Body of pancreas (tissue), 4 donors: ENCODE measurements at places on chromosomes 3 and 15. TPM values are rescaled to one million over a fixed set of nuclear protein-coding genes. Genes with fewer than 3 reads are reported as not detected.
A peak's percentile ranks its signal among the peaks of the same experiment; 100 is the strongest.

DNA sequence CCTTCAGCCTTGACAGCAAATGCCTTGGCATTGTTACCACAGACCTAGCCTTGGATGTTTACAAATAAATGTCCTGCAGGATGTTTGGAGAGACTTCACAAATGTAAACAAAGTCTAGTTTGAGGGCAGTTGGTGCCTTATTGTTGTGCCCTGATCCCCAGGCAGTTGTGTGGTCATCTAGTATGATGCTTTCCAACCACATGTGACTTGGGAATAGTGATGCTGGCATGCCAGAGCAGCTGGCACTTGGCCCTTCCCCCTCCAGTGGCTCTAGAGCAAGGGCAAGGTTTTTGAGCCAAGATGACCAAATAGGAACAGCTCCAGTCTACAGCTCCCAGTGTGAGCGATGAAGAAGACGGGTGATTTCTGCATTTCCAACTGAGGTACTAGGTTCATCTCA, 258.2 kb downstream of the ADAMTS17 start:
- H3K4me3 ChIP-seq = no peak overlapping the region
- peaks cover 58% of the 10 kb centered on the region for H3K4me1 ChIP-seq
- peak; percentile 78 for DNase-seq
- H3K27me3 ChIP-seq = no peaks in the 10 kb centered on the region
- H3K36me3 ChIP-seq = no peaks in the 10 kb centered on the region
- H3K27ac ChIP-seq = peak overlapping the region; percentile 75

DNA sequence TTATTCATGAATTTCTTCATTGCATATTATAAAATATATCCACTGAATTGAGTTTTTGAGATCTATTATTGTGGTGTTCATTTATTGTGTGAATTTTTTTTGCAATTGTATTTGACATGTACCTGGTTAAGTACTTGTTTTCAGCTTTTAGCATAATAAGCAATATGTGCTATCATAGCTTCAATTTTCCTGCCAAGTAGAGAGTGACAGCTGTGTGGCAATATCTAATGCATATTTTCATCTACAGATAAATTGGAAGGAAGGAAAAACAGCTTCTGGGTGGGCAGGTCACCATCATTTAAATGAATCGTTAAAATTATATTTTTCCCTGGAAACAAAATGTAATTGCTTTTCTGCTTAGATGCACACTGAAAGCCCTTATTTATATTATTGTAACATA, 296.9 kb downstream of the EPHA6 start:
- H3K27ac ChIP-seq = no peak overlapping the region
- H3K36me3 ChIP-seq = no peaks in the 10 kb centered on the region
- no peak overlapping the region for H3K4me3 ChIP-seq

- no peaks in the 10 kb centered on the region for H3K36me3 ChIP-seq
- H3K27ac ChIP-seq = no peak overlapping the region
- H3K4me3 ChIP-seq = no peak overlapping the region
- H3K4me1 ChIP-seq = peaks cover 11% of the 10 kb centered on the region
- DNase-seq = peak; percentile 10
These were observed 53.6 kb downstream of the LMCD1 start for GRCh38 chr3:8555113-8555661.

- no peaks in the 10 kb centered on the region for H3K27me3 ChIP-seq
- H3K4me3 ChIP-seq = no peak overlapping the region
- H3K4me1 ChIP-seq = peaks cover 7% of the 10 kb centered on the region
These were observed 32.3 kb upstream of the CTSH start for GRCh38 chr15:78977091-78977571.

DNA sequence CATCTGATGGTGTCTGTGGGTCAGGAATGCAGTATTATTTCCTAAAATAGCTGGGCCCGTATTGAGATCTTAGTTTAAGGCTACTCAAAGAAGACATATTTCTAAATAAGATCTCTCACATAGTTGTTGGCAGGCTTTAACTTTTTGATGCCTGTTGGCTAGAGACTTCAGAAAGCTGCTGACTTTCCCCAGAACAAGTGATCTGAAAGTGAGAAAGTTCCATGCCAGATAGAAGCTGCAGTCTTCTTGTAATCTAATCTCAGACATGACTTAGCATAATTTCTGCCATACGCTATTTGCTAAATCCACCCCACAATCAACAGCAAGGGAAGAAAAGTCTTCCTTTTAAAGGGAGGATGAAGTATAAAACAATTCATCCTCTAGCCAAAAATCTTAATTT, 867.1 kb downstream of the IGSF11 start:
- DNase-seq = no peak
- H3K4me3 ChIP-seq = no peak overlapping the region
- H3K27me3 ChIP-seq = no peaks in the 10 kb centered on the region
- no peaks in the 10 kb centered on the region for H3K36me3 ChIP-seq

DNA sequence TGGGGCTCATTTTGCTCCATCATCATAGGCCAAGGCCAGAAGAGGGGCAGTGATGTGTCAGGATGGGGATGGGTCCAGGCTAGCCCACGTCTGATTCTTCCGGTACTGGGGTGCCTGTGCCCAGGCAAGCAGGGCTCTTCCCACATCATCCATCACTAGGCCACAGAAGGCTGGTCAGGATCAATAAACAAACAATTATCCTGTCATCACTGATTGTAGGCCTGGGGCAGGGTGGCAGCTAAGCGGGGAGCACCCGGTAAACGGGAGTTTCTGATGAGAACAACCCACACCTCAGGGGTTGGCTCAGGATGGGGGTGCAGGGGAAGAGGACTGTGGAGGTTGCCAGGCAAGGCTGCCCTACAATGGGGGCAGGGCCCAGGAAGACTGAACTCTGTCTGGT, 18.1 kb upstream of the CACNA2D2 start:
- H3K36me3 ChIP-seq = no peaks in the 10 kb centered on the region
- H3K4me1 ChIP-seq = peaks cover 2% of the 10 kb centered on the region
- no peak for DNase-seq

DNA sequence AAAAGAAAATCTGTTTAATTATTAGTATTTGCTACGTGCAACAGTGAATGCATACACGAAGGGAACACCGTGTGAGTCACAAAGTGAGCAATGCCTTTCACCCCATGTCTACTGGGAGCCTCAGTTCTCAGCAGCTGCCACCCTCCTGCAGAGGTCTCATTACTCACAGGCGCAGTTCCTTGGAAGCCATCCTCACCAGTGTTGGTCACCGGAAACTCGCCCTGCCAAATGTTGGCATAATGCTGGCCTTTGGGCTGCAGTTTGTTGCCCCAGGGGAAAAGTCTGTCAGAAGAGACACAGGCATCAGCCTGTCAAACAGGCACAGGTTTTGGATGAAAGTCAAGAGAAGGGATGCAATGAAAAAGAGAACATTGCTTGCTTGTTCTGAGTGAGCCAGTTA, 50.1 kb downstream of the SUMF1 start:
- H3K4me3 ChIP-seq = no peak overlapping the region
- no peaks in the 10 kb centered on the region for H3K27me3 ChIP-seq
- no peaks in the 10 kb centered on the region for H3K4me1 ChIP-seq
- H3K27ac ChIP-seq = no peak overlapping the region

GRCh38 chr15:50365971-50366370, 11.0 kb upstream of the GABPB1 start:
- H3K27ac ChIP-seq = no peak overlapping the region
- DNase-seq = no peak
- H3K4me3 ChIP-seq = no peak overlapping the region
- H3K36me3 ChIP-seq = peaks cover 3% of the 10 kb centered on the region
- no peaks in the 10 kb centered on the region for H3K4me1 ChIP-seq

GRCh38 chr3:57127891-57128518, 37.1 kb downstream of the IL17RD start:
- no peak overlapping the region for H3K4me3 ChIP-seq
- no peak for DNase-seq
- H3K36me3 ChIP-seq = no peaks in the 10 kb centered on the region
- H3K4me1 ChIP-seq = no peaks in the 10 kb centered on the region

DNA sequence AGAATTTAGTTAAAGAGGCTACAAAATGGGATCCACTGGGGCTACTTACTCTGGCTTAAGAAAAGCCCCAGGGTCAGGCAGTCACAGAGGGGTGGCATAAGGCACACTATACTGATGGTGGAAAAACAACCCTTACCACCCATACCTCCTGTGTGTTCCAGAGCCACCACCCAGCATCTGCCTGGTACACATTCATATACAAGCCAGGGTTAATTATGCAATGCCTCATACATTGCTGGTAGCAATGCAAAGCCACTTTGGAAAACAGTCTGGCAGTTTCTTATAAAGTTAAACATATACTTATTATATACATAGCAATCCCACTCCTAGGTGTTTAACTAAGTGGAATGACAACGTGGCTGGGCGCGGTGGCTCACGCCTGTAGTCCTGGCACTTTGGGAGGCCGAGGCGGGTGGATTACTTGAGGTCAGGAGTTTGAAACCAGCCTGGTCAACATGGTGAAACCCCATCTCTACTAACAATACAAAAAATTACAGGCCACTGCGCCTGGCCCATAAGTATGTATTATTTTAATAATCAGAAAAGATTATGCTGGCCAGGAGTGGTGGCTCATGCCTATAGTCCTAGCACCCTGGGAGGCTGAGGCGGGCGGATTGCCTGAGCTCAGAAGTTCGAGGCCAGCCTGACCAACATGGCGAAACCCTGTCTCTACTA, 15.2 kb upstream of the NCKIPSD start:
- H3K27ac ChIP-seq = no peak overlapping the region
- no peak for DNase-seq
- H3K4me3 ChIP-seq = no peak overlapping the region
- H3K4me1 ChIP-seq = peaks cover 36% of the 10 kb centered on the region

- H3K27ac ChIP-seq = no peak overlapping the region
- H3K36me3 ChIP-seq = no peaks in the 10 kb centered on the region
- H3K27me3 ChIP-seq = no peaks in the 10 kb centered on the region
- H3K4me3 ChIP-seq = no peak overlapping the region
These were observed 32.0 kb downstream of the TAMM41 start for GRCh38 chr3:11814663-11815062.

- H3K36me3 ChIP-seq = no peaks in the 10 kb centered on the region
- DNase-seq = no peak
- no peaks in the 10 kb centered on the region for H3K27me3 ChIP-seq
- H3K4me3 ChIP-seq = no peak overlapping the region
These were observed 281.0 kb upstream of the NECTIN3 start for GRCh38 chr3:110790631-110791030.

The RPP25 gene
- 9.1 TPM for total RNA-seq

The MRAS gene
- total RNA-seq = 9.9 TPM

The SLC27A2 gene
- 4.6 TPM for total RNA-seq

The GCHFR gene
- 43.6 TPM for total RNA-seq

The CAND2 gene
- total RNA-seq = 6.6 TPM

The GABRR3 gene
- not detected for total RNA-seq

The LMLN gene
- 4.4 TPM for total RNA-seq

The CTXN2 gene
- total RNA-seq = not detected

The TTLL13 gene
- not detected for total RNA-seq
